ENCODE measurements at places on chromosomes 7 and 10.

DNA sequence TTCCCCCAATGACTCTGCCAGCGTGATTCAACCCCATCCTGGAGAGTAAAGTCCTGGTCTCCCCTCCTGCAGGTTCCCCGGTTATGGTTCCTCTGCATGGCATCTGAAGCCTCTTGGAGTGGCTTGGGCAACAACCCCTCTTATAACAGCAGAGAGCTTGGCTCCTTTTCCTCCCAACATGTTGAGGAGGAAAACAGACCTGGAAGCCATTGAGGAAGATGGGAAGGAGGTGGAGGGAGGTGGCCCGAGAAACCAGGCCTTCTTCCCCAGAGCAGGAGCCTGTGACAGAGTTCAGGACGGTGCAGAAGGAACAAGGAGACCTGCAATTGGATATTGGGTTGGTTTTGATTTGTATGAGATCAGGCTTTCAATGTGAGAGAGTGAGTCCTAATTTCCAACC is 184.0 kb upstream of the ADCY1 start:
- no peak for DNase-seq

- DNase-seq = no peak
Observed at GRCh38 chr7:16564023-16564380, 37.4 kb downstream of the LRRC72 start.

DNA sequence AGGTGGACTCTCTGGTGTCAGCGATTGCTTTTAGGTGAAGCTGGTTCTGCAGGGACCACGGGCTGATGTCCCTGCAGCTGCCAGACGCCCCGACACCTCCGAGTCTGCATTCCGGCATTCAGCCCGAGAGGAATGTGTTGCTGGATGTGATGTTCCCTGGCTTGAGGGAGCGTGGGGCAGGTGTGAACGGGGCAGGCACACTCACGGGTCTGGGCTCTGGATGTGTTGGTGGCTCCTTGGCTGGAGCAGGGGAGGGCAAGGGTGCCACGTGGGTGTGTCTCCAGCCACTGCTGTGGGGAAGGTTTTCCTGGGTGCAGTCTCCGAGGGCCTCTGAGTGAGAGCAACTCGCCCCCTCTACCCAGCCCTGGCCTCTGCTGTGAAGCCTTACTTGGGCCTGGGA is 140.5 kb downstream of the CAMK1D start:
- no peak for DNase-seq

GRCh38 chr7:129032017-129032416 is 22.9 kb downstream of the TNPO3 start:
- no peak for DNase-seq

DNA sequence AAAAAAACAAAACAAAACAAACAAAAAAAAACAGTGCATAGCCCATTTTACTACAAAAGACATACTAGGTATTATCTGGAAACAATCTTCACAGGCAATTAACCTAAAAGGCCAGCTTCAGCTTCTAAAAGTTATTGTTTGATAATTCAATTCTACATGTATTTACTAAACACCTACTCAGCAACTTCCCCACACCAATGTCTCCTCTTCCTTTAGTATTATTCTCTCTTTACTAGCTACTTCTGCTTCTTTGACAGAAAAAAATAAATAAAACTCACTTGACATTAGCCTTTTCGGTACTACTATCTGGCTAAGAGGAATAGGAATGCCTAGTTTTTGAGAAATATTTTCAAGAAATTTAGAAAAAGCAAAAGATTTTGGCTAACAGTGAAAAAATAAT is 2.8 kb downstream of the TM9SF3 start:
- no peak for DNase-seq

GRCh38 chr10:59854571-59854970 is 51.8 kb downstream of the CCDC6 start:
- DNase-seq = no peak

GRCh38 chr10:77111611-77112550 is 525.7 kb downstream of the KCNMA1 start:
- no peak for DNase-seq

GRCh38 chr10:82176587-82176986 is 301.6 kb downstream of the NRG3 start:
- no peak for DNase-seq
